ENCODE measurements at places on chromosomes 5 and 9.
A peak's percentile ranks its signal among the peaks of the same experiment; 100 is the strongest.

DNA sequence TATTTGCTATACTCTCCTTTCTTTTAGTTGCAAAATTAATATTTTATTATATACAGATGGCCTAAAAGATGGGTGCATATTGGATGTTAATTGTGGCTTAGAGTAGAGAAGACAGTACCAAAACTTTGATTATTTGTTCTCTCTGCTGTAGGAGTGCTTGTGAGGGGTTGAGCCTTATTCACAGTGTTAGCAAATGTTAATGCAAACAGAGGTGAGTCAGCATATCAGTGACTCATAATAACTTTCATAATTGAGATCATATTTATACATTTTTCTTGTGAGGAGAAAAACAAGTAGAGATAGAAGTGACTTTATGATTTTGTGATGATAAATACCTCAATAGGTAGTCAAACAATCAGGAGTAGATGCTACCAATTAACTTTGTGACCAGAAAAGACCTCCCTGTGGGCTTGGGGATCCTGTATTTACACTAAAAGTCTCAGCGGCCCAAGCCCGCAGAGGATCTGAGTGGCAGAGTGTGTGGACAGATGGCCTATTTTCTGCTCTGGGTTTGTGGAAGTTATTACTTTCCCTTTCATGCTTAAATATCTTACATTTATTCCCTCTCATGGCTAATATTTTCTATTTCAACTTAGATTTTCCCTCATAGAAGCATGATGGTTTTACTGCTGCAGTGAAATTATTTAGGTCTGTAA, 226.5 kb downstream of the TAF11L14 start:
- no peak for DNase-seq

DNA sequence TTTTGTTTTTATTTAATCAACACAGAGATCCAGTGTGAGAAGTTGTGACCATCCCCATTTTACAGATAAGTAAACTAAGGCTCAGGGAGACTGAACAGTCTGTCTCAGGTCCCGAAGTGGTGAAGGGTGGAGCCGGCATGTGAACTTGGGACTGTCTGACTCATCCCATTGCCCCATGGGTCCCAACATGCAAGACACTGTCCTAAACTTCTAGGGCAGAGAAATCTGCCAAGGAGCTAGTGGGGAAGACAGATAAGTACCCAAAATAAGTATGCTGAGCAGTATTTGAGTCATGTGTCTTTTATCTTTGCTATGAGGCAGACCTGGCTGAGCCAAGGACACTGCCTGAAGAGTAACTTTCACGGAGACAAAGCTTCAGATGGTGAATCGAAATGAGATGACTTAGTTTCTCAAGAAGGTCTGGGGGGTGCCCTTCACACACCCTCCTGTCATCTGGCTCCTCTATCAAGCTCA, 64.3 kb upstream of the SLC25A51 start:
- peak; percentile 41 for DNase-seq

GRCh38 chr5:24623031-24623430, 21.7 kb downstream of the CDH10 start:
- no peak for DNase-seq

GRCh38 chr5:122844910-122845228, 544 bp upstream of the SNX24 start:
- DNase-seq = no peak

DNA sequence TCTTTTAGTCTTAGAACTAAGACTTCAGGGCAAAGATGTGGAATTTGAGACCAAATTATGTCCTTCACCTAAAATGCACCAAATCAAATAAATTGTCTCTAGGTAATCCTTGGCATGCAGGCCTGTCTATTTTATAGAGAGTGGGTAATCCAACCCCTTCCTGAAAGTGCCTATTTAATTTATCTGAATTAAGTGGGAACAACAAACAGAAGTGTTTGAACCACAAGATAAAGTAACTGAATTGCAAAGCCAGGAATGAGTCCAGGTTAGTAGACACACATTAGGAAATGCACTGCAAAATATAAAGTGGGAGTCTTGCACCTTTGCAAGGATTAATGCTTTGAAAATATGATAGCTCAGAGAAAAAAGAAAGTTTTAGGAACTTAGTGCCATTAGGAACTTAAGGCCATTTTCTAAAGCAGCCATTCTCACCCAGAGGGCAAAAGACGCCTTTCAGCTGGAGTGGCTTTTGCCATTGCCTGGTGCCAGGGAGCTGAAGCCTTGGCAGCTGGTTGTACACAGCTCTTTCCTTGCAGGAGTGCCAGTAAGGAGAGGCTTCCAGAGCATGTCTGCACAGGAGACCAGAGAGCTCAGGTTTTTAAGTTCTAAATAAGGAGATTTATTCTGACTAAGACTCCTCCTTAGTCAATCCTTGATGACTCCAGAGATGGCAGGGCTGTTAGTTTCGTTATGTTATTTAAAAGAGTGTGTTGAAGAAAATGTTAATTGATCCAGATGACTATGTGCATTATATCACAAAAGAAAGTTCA, 151.7 kb upstream of the ELL2 start:
- DNase-seq = peak; percentile 52

DNA sequence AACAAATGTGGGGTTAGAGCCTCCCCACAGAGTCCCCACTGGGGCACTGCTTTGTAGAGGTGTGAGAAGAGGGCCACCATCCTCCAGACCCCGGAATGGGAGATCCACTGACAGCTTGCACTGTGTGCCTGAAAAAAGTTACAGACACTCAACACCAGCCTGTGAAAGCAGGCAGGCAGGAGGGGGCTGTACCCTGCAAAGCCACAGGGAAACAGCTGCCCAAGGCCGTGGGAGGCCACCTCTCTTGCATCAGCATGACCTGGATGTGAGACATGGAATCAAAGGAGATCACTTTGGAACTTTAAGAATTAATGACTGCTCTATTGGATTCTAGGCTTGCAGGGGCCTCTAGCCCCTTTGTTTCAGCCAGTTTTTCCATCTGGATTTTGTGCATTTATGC, 782.3 kb downstream of the BRINP1 start:
- DNase-seq = no peak

GRCh38 chr5:95959051-95959887, 2.4 kb downstream of the ELL2 start:
- no peak for DNase-seq

DNA sequence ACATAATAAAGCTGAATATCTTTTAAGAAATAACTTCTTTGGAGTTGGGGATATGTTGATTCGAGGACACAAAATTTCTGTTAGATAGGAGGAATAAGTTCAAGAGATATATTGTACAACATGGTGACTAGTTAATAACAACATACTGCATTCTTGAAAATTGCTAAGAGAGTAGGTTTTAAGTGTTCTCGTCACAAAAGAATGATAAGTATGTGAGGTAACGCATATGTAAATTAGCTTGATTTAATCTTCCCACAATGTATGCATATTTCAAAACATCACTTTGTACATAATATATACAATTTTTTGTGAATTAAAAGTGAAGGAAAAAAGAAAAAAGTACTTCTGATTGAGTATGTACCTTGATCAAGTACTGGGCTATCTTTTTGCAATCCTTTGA, 428.0 kb upstream of the TRPC7 start:
- DNase-seq = no peak

DNA sequence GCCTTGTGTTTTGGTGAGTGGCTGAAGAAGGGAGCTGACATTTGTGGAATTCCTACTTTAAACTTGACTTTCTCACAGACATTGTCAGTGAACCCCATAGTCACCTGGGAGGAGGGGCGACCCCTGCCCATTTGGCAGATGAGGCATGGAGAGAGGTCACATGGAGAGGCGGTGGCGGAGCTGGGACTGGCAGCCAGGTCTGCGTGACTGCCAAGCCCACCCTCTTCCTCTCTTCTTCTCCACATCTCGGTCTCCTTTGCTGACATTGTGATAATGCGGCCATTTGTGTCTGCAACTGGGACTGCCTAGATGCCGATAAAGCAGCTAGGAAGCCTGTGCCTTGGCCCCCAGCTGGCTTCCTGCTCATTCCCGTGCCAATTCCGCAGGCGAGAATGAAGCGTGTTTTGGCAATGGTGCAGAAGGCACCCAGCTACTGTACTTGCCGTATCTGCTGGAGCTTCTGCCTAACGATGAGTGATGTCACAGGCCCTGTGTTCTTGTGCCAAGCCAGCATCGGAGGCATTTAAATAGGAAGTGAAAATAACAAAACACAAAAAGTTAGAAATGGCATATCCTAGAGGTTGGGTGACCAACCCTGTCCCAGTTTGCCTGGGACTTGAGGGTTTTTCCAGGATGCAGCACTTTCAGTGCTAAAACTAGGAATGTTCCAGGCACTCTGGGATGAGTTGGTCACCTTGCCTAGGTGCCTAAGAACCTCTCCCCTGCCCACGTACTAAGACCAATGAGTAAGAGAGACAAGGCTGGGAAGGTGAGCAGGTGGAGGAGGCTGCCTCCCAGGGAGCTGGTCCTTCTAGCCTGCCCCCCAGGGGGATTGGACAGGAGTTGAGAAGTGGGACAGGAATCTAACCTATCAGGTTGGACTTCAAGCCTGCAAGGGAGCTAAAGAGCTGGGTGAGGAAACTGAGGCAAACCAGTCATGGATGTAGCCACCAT, 23.6 kb downstream of the OLFML2A start:
- DNase-seq = no peak

DNA sequence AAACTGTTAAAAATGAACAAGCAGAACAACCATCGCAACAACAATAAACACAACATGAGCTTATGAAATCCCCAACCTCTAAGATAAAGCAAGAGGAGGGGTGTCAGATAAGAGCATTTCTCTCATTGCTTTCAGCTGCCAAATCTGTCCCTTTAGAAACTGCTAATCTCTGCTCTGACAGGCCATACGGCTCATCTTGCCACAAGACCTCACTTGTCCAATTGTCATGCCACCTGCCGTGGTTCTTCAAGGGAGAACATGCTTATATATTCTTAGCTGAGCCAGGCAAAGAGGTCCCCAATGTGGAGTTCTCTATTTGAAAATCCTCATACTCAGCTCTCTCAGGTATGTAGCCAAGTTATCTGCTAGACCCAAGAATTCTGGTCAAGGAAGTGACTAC, 405.0 kb upstream of the TNC start:
- DNase-seq = no peak

- no peak for DNase-seq
Measured at GRCh38 chr9:35070823-35071813, 1.3 kb downstream of the VCP start.

GRCh38 chr5:77709340-77709739, 66.8 kb downstream of the TBCA start:
- no peak for DNase-seq

DNA sequence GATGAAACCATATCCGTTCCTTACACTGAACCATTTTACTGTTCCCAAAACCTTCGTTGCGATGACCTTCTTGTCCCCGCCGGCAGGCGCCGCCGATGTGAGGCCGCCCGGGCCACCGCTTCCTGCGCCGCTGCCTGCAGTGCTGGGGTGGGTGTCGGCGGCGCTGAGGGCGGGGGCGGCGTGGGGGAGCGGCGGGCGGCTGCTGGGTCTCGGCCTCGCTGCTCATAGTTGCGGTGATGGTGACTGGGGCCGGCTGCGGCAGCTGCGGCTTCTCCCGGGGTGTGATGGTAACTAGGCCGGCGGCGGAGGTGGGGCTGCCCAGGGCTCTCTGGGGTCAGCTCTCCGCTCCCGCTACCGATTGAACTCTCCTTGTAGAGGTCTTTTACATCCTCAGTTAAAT, 14.1 kb upstream of the OR2S2 start:
- no peak for DNase-seq

- no peak for DNase-seq
Measured at GRCh38 chr9:81559709-81560108, 129.6 kb downstream of the TLE1 start.

GRCh38 chr9:31253800-31254762, 1130.4 kb upstream of the ACO1 start:
- DNase-seq = peak; percentile 39

DNA sequence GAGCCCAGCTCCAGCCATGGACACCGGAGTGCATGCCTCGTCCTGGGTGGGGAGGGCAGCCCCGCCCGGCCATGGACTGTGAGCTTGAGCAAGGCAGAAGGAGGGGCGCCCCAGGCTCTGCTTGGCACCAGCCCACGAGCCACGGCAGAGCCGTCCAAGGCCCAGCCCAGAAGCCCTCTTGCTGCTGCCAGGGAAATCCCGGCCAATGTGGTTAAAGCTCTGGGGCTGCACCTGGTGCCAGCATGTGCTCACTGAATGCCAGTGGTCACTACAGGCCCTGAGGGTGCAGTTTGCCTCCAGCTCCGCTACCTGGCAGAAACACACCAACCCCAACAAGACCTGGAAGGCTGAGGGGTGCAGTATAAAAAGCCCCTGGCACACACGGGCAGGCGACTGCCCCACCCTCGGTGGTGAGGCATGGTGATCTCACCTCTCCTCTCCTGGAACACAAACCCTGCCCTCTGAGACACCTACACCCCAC, 11.8 kb downstream of the BRD3 start:
- peak; percentile 90 for DNase-seq

DNA sequence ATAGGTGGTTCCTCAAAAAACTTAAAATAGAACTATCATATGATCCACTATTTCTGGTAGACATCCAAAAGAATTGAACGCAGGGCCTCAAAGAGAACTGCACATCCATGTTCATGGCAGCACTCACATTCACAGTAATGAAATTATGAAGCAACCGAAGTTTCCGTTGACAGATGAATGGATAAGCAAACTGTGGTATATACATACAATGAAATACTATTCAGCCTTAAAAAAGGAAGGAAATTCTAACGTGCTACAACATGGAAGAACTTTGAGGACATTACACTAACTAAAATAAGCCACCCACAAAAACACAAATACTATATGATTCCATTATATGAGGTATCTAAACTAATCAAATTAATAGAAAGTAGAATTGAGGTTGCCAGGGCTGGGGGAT, 18.5 kb downstream of the CENPK start:
- no peak for DNase-seq

- peak; percentile 27 for DNase-seq
Measured at GRCh38 chr9:71607461-71607881, 160.8 kb downstream of the CEMIP2 start.

GRCh38 chr5:79567926-79568549, 44.2 kb upstream of the TENT2 start:
- DNase-seq = no peak

GRCh38 chr9:31304576-31304975, 1079.9 kb upstream of the ACO1 start:
- DNase-seq = no peak

DNA sequence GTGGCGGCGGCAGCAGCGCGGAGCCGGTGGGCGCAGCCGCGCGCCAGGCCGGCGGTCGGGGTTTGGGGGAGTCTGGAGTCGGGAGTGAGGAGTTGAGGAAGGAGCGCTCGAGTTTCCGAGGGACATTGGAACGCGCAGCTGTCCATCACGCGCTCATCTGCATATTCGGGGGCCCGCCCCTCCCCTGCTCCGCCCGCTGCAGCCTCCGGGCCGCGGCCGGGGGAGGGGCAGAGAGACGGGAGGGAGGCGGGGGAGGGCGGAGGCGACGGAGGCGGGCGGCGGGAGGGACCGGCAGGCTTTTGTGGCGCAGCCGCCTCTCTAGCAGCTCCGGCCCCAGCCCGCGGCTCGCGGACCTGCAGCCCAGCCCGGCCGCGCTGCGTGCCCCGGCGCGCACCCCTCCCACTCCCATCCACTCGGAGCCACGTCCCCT, at the start of gene IRX2:
TSS of gene IRX2 (minus strand) at position 86 of the 430 bp plus-strand sequence. CDS start 264 bp downstream, outside the sequence.
- peak; percentile 71 for DNase-seq

- no peak for DNase-seq
Measured at GRCh38 chr5:115770466-115770865, 46.0 kb downstream of the CDO1 start.

GRCh38 chr5:108084105-108084504, 297.8 kb downstream of the FBXL17 start:
- DNase-seq = no peak
